ENCODE measurements at places on chromosomes 12 and 14.

- DNase-seq = no peak
These were observed 65.9 kb upstream of the CDKN3 start for GRCh38 chr14:54330876-54331275.

DNA sequence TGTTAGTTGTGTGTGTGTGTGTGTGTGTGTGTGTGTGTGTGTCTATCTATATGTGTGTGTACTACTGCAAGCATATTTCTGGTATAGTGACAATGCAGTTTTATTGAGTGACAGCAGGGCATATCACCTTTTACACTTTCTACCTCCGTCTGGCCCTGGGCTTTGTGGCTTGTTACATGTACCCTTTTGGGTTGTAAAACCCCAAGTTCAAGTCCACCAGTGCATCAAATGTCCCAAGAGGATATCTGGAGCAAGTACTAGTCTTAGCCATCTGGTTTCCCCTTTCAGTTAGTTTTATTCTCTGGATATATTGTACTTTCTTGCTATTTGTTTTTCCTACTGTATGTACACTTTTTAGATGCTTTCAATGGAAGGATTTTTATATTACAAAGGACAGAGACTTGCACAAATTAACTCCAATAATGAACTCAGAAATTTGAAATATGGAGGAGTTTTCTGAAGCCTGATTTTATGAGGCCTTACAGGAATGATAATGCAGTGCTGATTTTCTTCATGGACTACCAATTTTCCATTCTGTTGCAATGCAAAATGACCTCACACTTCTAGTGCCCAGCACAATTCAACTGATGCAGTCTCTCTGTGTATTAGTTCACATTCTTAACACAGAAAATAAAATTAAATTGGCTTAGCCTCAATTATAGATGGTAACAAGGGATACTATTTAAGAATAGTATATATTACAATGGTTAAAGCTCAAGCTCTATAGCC, 29.1 kb downstream of the SLC16A7 start:
- no peak for DNase-seq

DNA sequence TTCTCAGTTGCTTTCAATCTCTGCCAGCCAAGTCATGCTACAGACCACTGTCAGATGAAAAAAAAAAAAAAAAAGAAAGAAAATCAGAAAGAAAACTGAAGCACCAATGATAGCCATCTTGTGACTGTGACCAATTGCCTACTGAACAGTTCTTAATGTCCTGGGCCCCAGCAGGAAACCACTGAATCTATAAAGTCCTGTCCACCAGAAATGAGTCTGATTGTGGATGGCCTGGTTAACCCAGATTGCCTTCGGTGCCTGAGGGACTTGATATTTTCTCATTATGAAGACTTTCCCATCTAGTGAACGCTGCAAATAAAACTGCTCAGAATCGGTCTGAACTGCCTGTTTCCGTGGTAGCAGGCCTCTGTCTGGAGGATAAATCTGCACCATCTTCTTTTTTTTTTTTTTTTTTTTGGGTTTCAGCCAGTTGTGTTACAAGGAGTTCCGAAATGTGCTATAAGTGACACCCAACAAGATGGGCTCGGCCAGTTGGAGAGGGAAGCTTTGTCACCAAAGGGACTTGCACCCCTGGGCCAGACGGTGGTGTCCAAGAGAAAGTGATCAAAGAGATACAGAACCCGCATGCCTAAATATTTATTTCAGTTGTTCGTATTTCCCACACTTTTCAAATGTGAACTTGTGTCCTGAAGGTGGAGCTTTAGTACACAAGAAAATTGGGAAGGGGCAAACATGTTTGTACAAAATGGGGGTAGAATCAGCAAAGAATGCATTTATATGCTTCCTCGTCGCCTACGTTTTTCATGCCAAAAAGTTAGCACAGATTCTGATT, 3.0 kb upstream of the PLXNC1 start:
- no peak for DNase-seq

- no peak for DNase-seq
These were observed 157.5 kb upstream of the ATF7IP start for GRCh38 chr12:14207905-14208551.

GRCh38 chr12:49585477-49586459, 17.8 kb upstream of the MCRS1 start:
- DNase-seq = no peak

GRCh38 chr12:90908465-90908864, 46.5 kb downstream of the CCER1 start:
- no peak for DNase-seq

DNA sequence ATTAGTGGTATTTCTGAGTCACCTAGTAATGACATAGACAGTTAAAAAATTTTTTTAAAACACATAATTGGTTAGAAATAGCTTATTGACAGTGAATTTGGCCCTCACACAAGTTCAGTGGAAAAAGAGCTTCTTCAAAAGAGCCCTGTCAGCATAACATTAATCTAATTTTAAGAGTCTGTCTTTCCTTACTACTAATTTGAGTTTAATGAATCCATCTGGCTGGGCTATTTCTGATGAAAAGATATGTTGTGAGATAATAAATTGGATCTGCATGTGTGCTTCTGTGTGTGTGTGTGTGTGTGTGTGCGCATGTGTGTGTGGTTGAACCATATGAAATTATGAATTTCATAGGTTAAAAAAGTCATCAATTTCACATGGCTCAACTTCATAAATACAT, 1045.2 kb downstream of the FLRT2 start:
- peak; percentile 42 for DNase-seq

- DNase-seq = no peak
These were observed 5.1 kb downstream of the ANKRD52 start for GRCh38 chr12:56253091-56253490.

Data from NCI-H446 treated with DMSO at 0.1 percent for 48 hours (cell line).